Endothelial cell (in vitro differentiated cells): ENCODE measurements at places on chromosomes 4 and X.

DNA sequence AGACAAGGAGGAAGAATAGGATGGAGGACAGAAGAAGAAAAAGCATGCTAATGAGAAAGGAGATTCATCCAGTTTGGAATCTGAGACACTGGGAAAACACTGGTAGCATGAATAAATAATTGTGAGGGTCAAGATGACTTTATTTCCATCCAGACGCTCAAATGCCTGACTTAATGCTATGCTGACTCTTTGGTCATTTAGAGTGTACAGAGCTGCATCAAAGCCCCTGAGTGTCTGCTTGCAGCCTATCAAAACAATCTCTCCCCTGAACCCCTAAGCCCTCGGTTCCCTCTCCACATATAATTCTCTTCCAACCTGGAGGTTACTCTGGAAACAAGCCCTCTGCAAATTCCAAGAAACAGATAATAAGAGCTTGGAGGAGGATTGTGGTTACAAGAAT, 208.8 kb downstream of the MAGEB17 start:
- no peak for DNase-seq
- H3K27ac ChIP-seq: no peak overlapping the region
- no peak overlapping the region for H3K4me3 ChIP-seq
- H3K4me1 ChIP-seq: no peaks in the 10 kb centered on the region
- no peaks in the 10 kb centered on the region for H3K27me3 ChIP-seq
- H3K36me3 ChIP-seq: peaks cover 12% of the 10 kb centered on the region

DNA sequence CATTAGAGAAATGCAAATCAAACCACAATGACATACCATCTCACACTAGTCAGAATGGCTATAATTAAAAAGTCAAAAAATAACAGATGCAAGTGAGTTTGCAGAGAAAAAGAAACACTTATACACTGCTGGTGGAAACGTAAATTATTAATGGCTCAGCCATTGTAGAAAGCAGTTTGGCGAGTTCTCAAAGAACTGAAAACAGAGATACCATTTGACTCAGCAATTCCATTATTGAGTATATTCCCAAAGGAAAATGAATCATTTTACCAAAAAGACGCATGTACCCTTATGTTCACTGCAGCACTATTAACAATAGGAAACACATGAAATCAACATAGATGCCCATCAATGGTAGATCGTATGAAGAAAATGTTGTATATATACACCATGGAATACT, 75.0 kb downstream of the NAA11 start:
- no peak overlapping the region for H3K4me3 ChIP-seq
- no peak for DNase-seq
- H3K36me3 ChIP-seq: no peaks in the 10 kb centered on the region
- H3K27ac ChIP-seq: no peak overlapping the region
- H3K4me1 ChIP-seq: no peaks in the 10 kb centered on the region

GRCh38 chr4:143071351-143071750, 113.4 kb upstream of the USP38 start:
- no peak overlapping the region for H3K27ac ChIP-seq
- DNase-seq: no peak
- H3K36me3 ChIP-seq: no peaks in the 10 kb centered on the region
- no peaks in the 10 kb centered on the region for H3K27me3 ChIP-seq
- H3K4me3 ChIP-seq: no peak overlapping the region

- DNase-seq: no peak
- peaks cover 1% of the 10 kb centered on the region for H3K27me3 ChIP-seq
- no peak overlapping the region for H3K4me3 ChIP-seq
- no peaks in the 10 kb centered on the region for H3K36me3 ChIP-seq
- H3K27ac ChIP-seq: no peak overlapping the region
These were observed 195.1 kb upstream of the EDNRA start for GRCh38 chr4:147285751-147286150.

GRCh38 chrX:39653691-39654090, 444.1 kb downstream of the BCOR start:
- H3K27me3 ChIP-seq: peaks cover 7% of the 10 kb centered on the region
- no peaks in the 10 kb centered on the region for H3K36me3 ChIP-seq
- H3K27ac ChIP-seq: no peak overlapping the region
- peaks cover 6% of the 10 kb centered on the region for H3K4me1 ChIP-seq
- no peak for DNase-seq
- no peak overlapping the region for H3K4me3 ChIP-seq

- peaks cover 3% of the 10 kb centered on the region for H3K27me3 ChIP-seq
- H3K36me3 ChIP-seq: no peaks in the 10 kb centered on the region
- peaks cover 18% of the 10 kb centered on the region for H3K4me1 ChIP-seq
- no peak overlapping the region for H3K27ac ChIP-seq
- no peak overlapping the region for H3K4me3 ChIP-seq
These were observed 21.1 kb upstream of the MAP7D3 start for GRCh38 chrX:136272325-136272724.
